ENCODE measurements at places on chromosomes 6 and 20. TPM values are rescaled to one million over a fixed set of nuclear protein-coding genes. Genes with fewer than 3 reads are reported as not detected.

GRCh38 chr6:12718015-12718414, 1.4 kb downstream of the PHACTR1 start:
- DNase-seq, result no peak

DNA sequence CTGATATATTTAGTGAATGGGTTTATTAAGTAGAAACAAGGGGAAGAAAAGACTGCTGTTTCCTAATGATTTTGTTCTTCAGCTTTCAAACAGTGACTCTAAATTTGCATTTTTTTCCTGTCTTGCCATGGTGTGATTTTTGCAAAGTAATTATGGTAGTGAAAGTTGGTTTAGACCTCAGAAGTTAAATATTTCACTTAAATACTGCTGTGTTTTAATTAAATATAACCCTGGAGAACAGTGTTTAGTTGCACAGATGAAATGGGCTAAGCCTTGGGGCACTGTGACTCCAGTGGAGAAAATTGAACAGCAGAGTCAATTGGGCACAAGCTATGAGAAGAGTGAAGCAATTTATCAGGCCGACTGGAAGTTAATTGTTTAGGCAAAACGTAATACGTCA, 111.1 kb upstream of the MCHR2 start:
- DNase-seq, result no peak

DNA sequence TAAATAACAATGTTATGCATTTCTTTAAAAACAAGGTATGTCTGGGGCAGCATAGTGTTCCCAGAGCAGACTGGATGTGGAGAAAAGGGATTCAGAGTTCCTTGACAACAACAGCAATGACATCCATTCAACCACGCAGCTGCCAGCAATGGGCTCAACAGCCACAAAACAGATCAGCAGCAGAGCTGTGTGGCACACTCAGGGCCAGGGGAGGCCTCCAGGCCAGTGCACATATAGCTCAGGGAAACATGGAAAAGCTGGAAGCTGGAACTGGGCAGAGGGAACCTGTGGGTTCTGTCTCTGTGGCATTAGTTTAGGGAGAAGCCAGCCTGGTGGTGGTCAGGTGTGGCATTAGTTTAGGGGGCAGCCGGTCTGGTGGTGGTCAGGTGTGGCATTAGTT, 148.3 kb downstream of the SMOC2 start:
- DNase-seq, result no peak

GRCh38 chr20:31693987-31694661, 28.5 kb downstream of the BCL2L1 start:
- no peak for DNase-seq

- no peak for DNase-seq
Measured at GRCh38 chr6:129032602-129033001, 149.7 kb downstream of the LAMA2 start.

- no peak for DNase-seq
Measured at GRCh38 chr20:25461786-25462545, 54.5 kb downstream of the GINS1 start.

- DNase-seq, result peak; percentile 14
Measured at GRCh38 chr20:1437235-1437904, 29.3 kb downstream of the NSFL1C start.

- no peak for DNase-seq
Measured at GRCh38 chr6:78578430-78578829, 288.9 kb upstream of the IRAK1BP1 start.

PRSS16 gene
- total RNA-seq, result 2.0 TPM

IP6K3 gene
- 0.95 TPM for total RNA-seq

PDE7B gene
- total RNA-seq, result 34.2 TPM

AGER gene
- total RNA-seq, result 1.5 TPM

ACTL10 gene
- total RNA-seq, result 0.95 TPM

Data from urinary bladder (tissue), 4 donors.